ENCODE measurements at places on chromosomes 16 and 17.

DNA sequence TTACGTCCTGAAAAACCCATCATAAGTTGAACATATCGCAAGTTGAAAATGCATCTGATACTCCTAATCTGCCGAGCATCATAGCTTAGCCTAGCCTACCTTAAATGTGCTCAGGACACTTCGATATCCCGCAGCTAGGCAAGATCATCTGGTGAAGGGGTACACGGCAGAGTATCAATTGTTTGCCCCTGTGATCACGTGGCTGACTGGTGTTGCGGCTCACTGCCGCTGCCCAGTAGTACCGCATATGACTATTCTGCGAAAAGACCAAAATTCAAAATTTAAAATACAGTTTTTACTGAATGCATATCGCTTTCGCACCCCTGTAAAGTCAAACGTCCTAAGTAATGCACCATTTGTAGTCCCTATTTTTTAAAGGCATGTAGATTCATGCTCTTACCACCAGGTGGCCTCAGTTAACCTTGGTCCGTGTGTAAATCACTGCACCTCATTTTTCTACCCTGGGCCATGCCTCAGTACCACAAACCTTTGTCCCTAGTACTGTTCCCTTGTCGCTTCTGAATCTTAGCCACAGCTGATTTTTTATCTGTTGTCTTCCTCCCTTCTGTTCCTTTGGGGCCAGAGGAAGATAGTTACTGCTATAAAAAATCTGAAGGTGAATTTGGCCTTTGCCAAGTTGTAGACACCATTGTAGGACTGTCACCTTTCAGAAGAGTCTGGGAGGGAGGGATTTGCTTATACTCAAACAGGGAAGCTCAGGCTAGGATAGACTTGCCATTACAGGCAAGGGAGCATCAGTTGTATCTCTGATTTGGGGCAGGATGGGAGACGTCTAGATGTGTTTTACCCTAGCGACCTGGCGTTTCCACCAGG is 34.4 kb downstream of the WWP2 start:
- no peak for DNase-seq

DNA sequence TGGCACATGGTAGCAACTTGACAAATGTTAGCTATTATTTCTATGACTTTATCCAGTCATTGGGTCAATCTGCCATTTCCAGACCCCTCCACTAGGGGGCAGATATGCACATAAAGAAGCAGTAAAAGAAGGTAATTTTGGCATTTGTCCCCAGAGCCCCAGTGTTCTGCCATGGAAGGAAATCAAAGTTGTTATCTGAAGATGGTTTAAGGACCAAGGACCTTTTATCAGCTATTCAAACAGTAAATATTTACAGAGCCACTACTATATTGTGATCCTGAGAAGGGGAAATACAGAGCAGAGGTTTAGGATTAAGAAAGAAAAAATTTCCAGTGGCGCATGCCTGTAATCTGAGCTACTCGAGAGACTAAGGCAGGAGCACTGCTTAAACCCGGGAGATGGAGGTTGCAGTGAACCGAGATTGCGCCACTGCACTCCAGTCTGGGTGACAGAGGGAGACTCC is 20.0 kb downstream of the TRAF4 start:
- DNase-seq: peak; percentile 67

DNA sequence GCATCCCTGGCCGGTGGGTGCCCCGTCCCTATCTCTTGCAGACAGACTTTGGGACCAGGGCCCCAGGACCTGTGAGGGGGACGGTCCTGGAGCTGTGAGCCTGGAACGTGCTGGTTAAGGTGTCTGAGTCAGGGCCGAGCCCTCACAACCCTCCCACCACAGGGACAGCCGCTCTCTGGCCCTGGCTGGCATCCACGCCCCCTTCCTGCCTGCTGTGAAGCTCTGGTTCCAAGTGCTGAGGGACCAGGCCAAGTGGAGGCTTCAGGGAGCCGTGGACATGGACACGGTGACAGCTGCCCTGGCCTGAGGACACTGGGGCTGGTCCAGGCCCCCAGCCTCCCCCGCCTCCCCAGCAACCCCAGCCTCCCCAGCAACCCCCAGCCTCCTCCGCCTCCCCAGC is 6.6 kb downstream of the TSR3 start:
- no peak for DNase-seq

- no peak for DNase-seq
Observed at GRCh38 chr17:65398040-65398787, 163.2 kb downstream of the AXIN2 start.

DNA sequence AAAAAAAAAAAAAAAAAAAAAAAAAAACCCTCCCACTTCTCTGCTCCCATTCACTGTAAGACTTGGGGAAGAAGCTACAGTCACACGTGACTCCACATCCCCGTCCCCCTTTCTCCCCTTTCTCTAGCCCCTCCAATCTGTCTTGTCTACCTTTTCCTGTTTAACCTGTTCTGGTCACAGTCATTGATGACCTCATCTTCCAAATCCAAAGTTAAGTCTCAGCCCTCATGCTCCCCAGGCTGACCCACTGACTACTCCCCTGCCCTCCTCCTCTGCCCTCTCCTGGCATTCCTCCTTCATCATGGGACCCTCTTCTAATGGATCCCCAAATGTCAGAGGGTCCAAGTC is 1.6 kb upstream of the CDH5 start:
- DNase-seq: no peak

- no peak for DNase-seq
Observed at GRCh38 chr16:27238016-27238587, 30.5 kb downstream of the NSMCE1 start.
